Activated CD4-positive, CD25-positive, alpha-beta regulatory T cell treated with anti-CD3 and anti-CD28 coated beads, Interleukin-2, amount 50 U/mL, for 16 hours (primary cell): ENCODE measurements at places on chromosomes 4 and X.
A peak's percentile ranks its signal among the peaks of the same experiment; 100 is the strongest.

DNA sequence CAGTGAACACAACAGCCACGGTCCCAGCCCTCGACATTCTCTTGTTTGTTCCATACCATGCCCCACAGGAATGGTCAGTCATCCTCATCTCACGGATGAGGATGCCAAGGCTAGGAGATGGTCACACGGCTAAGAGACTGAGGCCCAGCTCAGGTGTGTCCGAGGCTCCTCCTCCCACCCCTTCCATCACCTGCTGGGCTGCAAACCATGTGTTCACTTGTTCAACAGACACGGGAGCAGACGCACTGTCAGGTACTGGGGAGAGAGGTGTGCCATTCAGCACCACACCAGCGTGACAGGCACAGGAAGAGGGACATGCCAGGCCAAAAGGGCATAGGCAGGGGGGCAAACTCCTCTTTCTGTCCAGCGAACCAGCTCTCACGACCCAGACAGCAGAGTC, 45.9 kb downstream of the ABLIM2 start:
- no peak for DNase-seq

DNA sequence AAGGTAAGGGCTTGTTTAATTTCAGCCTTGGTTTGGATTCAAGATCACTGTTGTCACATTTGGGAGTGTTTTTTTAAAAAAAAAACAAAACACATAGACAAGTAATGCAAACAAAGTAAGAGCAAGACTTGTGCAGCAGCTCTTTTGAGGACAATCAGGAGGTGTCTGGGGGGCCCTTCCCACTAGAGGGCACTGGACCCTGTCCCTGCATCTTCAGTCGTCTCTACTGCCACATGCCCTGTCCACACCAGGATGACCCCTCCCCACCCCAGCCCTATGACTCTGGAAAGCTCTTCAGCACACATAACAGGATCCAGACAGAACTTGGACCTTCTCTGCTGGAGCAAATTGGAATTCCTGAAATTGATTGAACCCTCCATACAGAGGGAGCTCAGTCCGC, 71.0 kb downstream of the USP46 start:
- DNase-seq: no peak

GRCh38 chrX:55056820-55057674, 17.8 kb upstream of the PAGE2B start:
- no peak for DNase-seq

DNA sequence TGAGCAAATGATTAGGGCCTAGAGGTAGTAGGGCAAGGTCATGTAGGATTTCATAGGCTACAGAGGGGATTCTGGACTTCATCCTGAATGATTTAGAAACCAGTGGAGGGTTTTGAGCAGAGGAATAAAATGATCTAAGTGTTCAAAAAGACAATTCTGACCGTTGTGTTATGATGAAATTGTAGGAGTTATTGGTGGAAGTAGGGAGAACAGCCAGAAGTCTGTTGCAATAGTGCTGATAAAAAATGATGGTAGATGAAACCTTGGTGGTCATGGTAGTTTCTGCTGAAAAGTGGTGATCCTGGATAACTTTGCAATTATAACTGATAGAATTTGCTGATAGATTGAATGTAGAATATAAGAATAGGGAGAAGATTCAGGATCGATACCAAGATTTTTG, 60.2 kb downstream of the MID1IP1 start:
- DNase-seq: no peak

- DNase-seq: no peak
Observed at GRCh38 chr4:1058997-1059665, 47.7 kb downstream of the FGFRL1 start.

GRCh38 chr4:174575436-174575835, 53.1 kb upstream of the HPGD start:
- no peak for DNase-seq

DNA sequence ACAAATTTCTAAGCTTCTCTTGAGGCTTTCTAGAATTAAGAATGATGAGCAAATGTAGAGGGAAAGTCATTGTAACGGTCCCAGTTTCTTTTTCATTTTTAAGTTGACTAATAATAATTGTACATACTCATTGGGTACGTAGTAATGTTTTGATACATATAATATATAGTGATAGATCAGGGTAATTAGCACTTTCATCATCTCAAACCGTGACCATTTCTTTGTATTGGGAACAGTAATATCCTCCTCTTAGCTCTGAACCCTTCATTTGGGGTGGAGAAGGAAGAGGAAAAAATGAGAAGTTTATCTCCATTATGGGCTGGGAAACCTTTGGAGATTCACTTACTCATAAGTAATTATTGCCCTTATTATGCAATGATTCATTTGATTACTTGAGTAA, 39.0 kb upstream of the GBA3 start:
- no peak for DNase-seq

- no peak for DNase-seq
Observed at GRCh38 chr4:143399113-143399949, 62.7 kb downstream of the GAB1 start.

GRCh38 chr4:10173037-10173753, 56.6 kb upstream of the WDR1 start:
- DNase-seq: no peak

DNA sequence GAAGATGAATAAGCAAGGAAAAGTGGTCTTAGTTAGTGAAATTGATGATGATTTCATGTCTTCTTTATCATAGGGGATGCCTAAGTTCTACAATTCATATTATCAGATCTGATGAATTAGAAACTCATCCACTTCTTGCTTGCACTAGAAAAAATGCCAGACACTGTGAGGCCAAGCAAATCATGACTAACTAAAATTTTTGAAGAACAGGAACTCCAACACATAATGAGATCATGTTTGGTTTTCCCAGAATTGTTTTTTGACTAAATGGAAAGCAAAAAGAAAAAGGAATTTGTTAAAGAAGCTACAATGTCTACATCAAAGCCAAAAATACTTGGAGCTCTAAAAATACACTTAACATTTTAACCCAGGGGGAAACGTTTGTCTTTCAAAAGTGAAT, 120.4 kb downstream of the ARSF start:
- DNase-seq: no peak

GRCh38 chr4:89277412-89277811, 30.2 kb downstream of the GPRIN3 start:
- no peak for DNase-seq

DNA sequence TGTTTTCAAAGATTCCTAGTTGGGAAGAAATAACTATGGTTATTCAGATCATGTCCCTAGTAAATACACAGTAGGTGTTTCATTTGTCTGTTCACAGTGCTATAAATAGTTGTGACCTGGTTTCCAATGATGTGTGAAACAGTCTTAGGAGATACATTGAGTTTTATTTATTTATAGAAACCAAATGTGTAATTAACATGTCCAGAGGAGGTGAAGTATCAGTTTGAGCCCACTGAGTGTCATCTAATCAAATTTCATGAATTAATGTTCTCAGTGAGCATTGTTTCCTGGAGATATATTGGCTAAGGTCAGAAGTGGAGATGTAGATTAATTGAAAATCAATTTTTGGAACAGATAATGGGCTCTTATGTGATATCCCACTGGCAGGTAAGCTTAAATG, 996.3 kb downstream of the FSTL5 start:
- DNase-seq: no peak

- no peak for DNase-seq
Observed at GRCh38 chr4:87524456-87524855, 4.7 kb downstream of the SPARCL1 start.

GRCh38 chr4:8297691-8298485, 28.3 kb downstream of the HTRA3 start:
- no peak for DNase-seq

GRCh38 chr4:173930329-173930967, 353.0 kb downstream of the FBXO8 start:
- DNase-seq: no peak

- no peak for DNase-seq
Observed at GRCh38 chr4:85790582-85790981, 315.6 kb downstream of the ARHGAP24 start.

DNA sequence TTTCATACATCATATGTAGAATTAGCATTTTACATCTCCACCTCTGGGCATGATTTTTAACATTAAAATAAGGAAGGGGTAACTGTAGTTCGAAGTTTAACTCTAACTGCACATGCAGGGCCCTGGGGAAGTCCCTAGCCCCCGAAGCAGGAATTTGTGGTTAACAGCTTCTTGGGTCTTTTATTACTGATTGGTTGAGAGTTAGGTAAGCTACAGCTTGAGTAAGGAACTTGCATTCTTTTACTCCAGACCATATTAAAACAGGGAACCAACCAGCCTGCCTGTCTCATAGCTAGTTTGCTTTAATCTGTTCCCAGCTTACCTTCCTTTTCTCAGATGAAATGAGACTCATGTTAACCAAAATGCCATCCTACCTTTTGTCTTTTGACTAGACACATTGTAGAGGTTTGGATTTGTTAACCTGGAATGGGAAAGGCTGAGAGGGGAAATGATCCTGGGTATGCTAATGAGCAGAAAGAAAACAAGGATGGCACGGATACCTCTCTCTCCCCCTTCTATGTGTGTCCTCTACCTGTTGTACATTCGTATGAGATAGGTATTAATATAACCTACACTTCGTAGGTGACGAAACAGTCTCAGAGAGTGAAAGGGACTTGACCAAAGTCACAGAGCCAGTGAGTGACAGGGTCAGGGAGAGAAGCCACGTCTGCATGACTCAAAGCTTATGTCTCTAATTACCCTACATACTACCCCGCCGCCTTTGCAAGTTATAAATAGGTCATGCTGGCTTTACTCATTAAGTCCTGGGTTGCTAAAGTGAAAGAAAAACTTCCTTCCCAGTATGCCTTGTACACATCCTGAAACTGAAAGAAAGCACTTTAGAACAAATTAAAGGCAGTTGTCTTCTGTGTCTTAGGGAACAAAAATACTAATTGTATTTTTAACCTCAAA, 119.5 kb upstream of the AFF2 start:
- DNase-seq: peak; percentile 11

- no peak for DNase-seq
Observed at GRCh38 chr4:154186888-154187287, 304.7 kb downstream of the DCHS2 start.

GRCh38 chr4:98521486-98521885, 136.9 kb downstream of the TSPAN5 start:
- no peak for DNase-seq

DNA sequence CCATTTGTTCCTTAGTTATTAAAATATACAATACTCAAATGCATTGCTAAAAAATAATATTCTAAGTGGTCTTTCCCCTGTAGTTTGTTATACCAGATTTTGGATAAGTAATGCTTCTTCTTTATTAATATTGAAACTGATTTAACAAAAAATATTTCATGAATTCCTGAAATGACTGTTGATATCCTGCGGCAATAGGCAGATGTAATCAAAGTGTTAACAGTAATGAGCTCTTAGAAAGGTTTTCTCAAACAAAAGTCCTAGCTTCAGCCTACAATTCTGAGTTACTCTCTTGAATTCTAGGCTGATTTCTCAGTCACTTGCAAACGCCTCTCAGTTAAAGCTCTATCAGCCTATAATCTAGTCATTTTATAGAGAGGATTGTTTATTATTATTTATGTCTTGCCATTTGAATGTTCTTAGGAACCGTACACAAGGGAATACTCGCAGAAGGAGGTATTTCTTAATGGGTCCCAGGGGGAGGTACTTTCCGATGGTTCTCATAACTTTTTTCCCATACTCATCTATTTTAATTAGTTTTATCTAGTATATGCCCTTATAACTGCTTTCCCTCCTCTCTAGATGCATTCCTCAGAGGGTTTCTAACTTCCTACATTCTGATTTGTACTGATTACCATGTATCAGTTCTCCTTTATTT, 96.8 kb downstream of the FNIP2 start:
- DNase-seq: no peak

DNA sequence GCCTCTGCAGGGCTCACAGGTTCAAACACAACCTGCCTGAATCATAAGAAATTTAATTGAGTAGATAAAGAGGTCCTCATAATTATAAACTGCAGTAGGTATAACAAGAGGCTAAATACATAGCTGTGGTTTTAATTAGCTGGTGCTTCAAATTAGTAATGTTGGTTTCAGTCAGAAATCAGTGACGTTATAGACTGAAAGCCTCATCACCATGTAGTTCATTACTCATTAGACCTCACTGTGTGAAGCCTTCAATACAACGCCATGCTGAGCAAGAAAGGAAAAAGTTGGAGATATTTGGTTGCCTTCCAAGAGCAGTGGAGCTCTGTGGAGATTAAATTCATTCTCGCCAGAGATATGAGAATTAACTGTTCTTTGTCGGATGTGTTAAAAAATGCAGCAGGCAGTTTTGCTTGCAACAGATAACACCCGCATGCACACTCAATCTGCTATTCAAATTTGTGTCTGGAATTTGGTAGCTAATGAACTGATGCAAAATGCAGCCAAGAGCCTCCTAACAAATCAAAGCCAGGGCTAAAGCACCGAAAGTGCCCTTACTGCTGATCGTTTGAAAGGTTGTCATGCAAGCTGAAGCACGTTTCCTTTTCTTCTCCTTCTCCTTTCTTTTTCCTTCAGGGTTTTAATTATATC, 148.9 kb downstream of the AFF2 start:
- no peak for DNase-seq

- DNase-seq: no peak
Observed at GRCh38 chr4:184448821-184449220, 25.5 kb downstream of the IRF2 start.
